ENCODE measurements at places on chromosomes 4 and X.

DNA sequence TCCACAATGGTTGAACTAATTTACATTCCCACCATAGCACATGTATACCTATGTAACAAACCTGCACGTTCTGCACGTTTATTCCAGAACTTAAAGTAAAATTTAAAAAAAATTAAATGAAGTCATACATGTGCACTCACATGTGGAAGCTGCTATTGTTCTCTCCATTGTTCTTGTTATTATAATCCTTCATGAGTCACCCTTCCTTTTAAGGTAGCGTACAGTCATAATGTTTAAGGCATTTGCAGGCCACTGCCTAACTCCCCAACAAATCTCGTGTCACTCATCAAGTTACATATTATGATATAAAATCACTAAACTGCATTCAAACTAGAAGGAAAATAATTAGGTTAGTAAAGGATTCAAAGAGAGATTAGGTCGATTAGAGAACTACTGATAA is 63.6 kb downstream of the SLC7A11 start:
- no peaks in the 10 kb centered on the region for H3K4me1 ChIP-seq
- H3K36me3 ChIP-seq: no peaks in the 10 kb centered on the region
- DNase-seq: no peak
- no peak overlapping the region for H3K27ac ChIP-seq
- no peaks in the 10 kb centered on the region for H3K27me3 ChIP-seq
- H3K4me3 ChIP-seq: no peak overlapping the region

DNA sequence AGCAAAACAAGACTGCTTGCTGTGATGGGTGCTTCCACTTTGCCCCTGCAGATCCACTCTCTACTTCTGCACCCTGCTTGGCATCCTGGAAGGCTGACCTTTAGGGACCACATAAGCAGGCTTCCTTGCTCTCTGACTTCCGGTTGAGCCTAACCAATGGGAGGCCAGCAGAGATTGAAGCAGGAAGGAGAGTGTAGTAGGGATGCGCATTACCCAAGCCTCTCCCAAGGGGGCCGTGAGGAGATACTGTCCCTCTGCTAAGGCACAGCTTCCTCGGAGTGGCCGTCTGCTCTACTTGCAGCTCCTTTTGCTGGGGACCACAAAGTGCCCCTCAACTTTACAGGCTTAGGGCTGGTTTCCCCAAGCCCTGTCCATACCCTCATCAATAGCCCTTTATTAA is 624.3 kb upstream of the TENM3 start:
- no peaks in the 10 kb centered on the region for H3K4me1 ChIP-seq
- no peaks in the 10 kb centered on the region for H3K36me3 ChIP-seq
- DNase-seq: no peak
- no peak overlapping the region for H3K4me3 ChIP-seq
- no peaks in the 10 kb centered on the region for H3K27me3 ChIP-seq

DNA sequence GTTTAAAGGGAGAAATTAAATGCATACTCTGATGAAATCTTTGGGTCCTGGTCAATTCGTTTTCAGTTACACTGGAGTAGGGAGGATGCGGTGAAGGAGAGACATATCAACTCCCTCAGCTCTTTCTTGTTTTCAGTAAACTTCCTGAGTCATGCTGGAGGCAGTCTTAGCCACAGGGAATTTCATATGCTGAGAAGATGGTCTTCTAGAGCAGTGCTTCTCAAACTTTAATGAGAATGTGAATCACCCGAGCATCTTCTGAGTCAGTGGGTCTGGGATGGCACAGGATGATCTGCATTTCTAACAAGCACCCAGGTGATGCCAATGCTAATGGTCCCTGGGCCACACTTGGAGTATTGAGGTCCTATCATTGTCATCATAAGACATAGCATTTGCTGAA is 214.5 kb downstream of the KIT start:
- no peaks in the 10 kb centered on the region for H3K27me3 ChIP-seq
- H3K4me1 ChIP-seq: no peaks in the 10 kb centered on the region
- no peak overlapping the region for H3K27ac ChIP-seq
- H3K4me3 ChIP-seq: no peak overlapping the region
- no peaks in the 10 kb centered on the region for H3K36me3 ChIP-seq
- DNase-seq: no peak

- no peak overlapping the region for H3K4me3 ChIP-seq
- H3K4me1 ChIP-seq: no peaks in the 10 kb centered on the region
- no peaks in the 10 kb centered on the region for H3K36me3 ChIP-seq
- H3K27ac ChIP-seq: no peak overlapping the region
Measured at GRCh38 chr4:107492566-107492965, 227.5 kb downstream of the PAPSS1 start.

DNA sequence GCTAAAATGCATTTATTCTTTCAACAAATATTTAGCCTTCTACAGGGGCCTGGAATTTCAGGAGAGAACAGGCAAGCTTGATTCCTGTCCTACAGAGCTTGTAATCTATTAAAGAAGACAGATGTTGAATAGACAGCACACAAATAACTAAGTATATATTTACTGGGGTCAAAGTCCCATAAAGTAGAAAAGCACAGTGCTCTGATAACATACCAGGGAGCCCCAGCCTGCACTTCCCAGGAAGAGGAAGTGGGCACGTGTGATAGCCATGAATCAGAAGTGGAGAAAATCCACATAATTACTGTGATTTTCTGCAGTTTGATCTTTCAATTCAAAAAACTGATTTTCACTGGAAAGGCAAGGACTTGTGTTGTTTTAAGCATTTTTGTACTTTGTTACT is 129.1 kb downstream of the EGF start:
- H3K36me3 ChIP-seq: no peaks in the 10 kb centered on the region
- no peak overlapping the region for H3K4me3 ChIP-seq
- no peaks in the 10 kb centered on the region for H3K4me1 ChIP-seq
- H3K27me3 ChIP-seq: no peaks in the 10 kb centered on the region
- no peak overlapping the region for H3K27ac ChIP-seq

DNA sequence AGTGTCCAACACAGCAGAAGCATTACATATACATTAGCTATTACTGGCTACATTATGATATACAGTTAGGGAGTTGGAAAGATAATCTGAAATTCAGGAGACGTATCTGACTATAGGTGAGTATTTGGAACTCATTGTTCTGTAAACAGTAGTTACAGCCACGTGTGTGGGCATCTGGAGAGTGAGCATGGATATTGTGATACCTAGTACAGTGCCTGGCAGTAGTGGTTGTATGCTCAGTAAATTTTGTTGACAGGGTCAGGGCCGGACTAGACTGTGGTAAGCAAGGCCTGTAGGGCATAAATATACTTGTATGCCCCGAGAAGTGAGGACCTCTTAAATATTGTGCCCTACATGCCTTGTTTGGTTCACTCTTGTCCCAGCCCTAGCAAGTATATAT is 2.9 kb downstream of the F9 start:
- no peak overlapping the region for H3K27ac ChIP-seq
- H3K4me1 ChIP-seq: no peaks in the 10 kb centered on the region
- peaks cover 13% of the 10 kb centered on the region for H3K27me3 ChIP-seq
- DNase-seq: no peak
- no peak overlapping the region for H3K4me3 ChIP-seq
- H3K36me3 ChIP-seq: no peaks in the 10 kb centered on the region

GRCh38 chr4:188396037-188396436 is 256.8 kb downstream of the TRIML1 start:
- H3K4me1 ChIP-seq: no peaks in the 10 kb centered on the region
- no peak overlapping the region for H3K4me3 ChIP-seq
- no peaks in the 10 kb centered on the region for H3K27me3 ChIP-seq
- no peak overlapping the region for H3K27ac ChIP-seq

DNA sequence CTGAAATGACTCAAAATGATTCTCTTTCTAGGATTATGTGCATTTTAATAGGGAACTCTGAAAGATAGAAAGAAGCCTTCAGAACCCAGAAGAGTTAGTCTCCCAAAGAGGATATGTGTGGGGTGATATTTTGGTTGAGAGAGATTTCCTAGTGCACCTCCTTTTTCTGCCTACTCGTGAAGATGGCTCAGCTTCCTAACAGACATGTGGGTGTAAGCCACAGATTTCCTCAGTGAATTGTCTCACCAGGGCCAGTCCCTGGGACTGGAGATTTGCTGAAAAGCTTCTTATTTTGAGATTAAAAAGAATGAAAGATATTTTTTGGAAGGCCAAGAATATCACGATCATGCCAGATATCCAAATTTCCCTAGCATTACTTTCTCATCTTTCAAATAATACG is 42.8 kb downstream of the MAGEB17 start:
- no peaks in the 10 kb centered on the region for H3K4me1 ChIP-seq
- no peaks in the 10 kb centered on the region for H3K27me3 ChIP-seq
- H3K27ac ChIP-seq: no peak overlapping the region
- no peak for DNase-seq
- no peaks in the 10 kb centered on the region for H3K36me3 ChIP-seq

- H3K36me3 ChIP-seq: no peaks in the 10 kb centered on the region
- DNase-seq: no peak
- no peaks in the 10 kb centered on the region for H3K4me1 ChIP-seq
- no peak overlapping the region for H3K4me3 ChIP-seq
- H3K27me3 ChIP-seq: no peaks in the 10 kb centered on the region
- H3K27ac ChIP-seq: no peak overlapping the region
Measured at GRCh38 chr4:150289881-150290280, 211.6 kb downstream of the DCLK2 start.

DNA sequence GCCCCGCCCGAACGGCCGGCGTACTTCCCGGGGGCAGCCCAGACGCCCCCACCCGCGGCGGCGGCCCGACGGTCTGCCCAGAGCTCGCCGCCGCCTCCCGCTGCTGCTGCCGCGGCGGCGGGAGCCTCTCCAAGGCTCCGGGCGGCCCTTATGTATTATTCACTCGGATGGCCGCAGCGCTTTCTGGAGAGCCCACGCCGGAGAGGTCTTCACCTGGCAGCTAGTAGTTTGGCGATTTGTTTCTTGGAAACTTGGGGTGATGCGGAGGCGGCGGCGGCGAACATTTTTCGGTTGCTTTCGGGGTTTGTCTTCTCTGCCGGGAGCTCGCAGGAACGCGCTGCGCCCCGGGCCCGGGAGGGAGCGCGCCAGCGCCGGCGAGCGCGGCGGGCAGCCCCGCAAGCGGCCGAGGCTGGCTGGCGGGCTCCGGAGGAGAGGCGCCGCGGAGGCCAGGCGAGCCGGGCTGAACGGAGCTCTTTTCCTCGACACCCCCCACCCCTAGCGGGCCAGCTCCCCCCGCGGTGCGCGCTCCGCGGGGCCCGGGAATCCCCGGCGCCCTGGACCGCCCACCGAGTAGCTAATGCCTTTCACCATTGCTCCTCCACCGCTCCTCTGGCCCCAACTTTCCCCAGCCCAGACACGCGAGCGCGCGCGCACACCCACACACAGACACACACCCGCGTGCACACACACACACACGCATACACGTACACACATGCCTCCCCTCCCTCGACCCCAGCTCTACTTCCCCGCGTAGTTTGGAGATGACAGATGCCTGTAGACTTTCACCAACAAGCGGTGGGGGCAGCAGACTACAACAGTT is 113.5 kb downstream of the DHX15 start:
- H3K36me3 ChIP-seq: no peaks in the 10 kb centered on the region
- peak overlapping the region; percentile 61 for H3K4me3 ChIP-seq
- H3K27ac ChIP-seq: peak overlapping the region; percentile 61
- no peaks in the 10 kb centered on the region for H3K27me3 ChIP-seq

- H3K27me3 ChIP-seq: peaks cover 18% of the 10 kb centered on the region
- DNase-seq: no peak
- no peaks in the 10 kb centered on the region for H3K36me3 ChIP-seq
- H3K27ac ChIP-seq: no peak overlapping the region
- no peak overlapping the region for H3K4me3 ChIP-seq
Measured at GRCh38 chrX:70470850-70471289, 26.2 kb downstream of the DLG3 start.

GRCh38 chrX:23896981-23897380 is 10.8 kb downstream of the APOO start:
- H3K4me3 ChIP-seq: no peak overlapping the region
- H3K27ac ChIP-seq: no peak overlapping the region
- no peaks in the 10 kb centered on the region for H3K36me3 ChIP-seq
- DNase-seq: no peak

- no peak overlapping the region for H3K4me3 ChIP-seq
- H3K4me1 ChIP-seq: no peaks in the 10 kb centered on the region
- DNase-seq: no peak
- no peak overlapping the region for H3K27ac ChIP-seq
Measured at GRCh38 chr4:89722517-89722916, 114.4 kb downstream of the SNCA start.

- H3K36me3 ChIP-seq: no peaks in the 10 kb centered on the region
- H3K27ac ChIP-seq: no peak overlapping the region
Measured at GRCh38 chrX:10296576-10296975, 139.8 kb downstream of the CLCN4 start.

DNA sequence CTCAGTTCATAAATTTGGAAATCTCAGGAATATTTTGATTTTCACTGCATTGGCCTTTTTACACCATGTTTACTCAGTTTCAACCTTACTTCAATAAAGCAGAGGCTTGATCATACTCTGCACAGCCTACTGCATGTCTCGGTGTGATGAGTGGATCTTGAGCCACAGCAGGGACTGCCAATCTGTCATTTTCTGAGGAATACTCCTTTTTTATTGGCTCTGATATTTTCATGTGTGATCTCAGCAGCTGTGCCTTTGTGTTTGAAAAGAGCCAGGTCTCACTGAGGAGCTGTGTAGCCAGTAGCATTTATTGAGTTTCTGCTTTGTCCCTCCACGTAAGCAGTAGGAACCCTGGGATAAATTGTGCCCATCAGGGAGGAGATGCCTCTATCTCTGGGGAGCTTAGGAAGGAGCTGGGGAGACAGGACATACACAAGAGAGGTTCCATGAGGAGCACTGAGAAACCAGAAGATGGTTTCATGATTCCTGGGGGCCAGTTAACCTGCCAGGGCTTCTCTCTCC is 18.9 kb upstream of the TRIM2 start:
- H3K27me3 ChIP-seq: no peaks in the 10 kb centered on the region
- H3K36me3 ChIP-seq: no peaks in the 10 kb centered on the region
- no peak overlapping the region for H3K4me3 ChIP-seq
- H3K4me1 ChIP-seq: no peaks in the 10 kb centered on the region
- DNase-seq: no peak

DNA sequence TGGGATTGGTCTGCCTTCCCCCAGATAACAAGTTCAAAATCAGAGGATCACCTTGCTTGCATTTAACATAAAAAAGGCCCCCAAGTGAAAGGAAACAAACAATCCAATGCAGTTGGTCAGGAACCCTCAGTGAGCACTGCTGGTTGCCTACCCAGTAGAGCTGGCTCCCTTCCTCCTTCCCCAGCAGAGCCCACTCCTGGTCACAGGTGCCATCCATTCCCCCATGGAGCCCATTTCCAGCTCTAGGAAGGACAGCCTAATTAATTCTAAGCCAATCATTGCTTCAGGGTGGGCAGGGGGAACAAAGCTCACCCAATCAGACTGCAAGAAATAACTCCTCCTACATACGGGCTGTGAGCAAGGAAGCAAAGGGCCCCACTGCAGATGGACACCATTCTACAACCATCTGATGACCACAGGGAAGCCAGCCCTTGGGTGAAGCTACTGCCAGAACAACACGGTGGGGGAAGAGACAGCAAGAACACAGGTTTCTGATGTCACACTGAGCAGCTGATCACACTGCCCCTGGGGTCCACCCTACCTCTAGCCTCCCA is 86.5 kb downstream of the SH3KBP1 start:
- no peak overlapping the region for H3K4me3 ChIP-seq
- no peaks in the 10 kb centered on the region for H3K27me3 ChIP-seq
- no peak for DNase-seq
- no peak overlapping the region for H3K27ac ChIP-seq

- H3K4me1 ChIP-seq: no peaks in the 10 kb centered on the region
- no peaks in the 10 kb centered on the region for H3K36me3 ChIP-seq
- no peaks in the 10 kb centered on the region for H3K27me3 ChIP-seq
Measured at GRCh38 chrX:47751670-47752069, 85.0 kb upstream of the ZNF81 start.

All from breast epithelium (tissue), 4 donors.